ENCODE measurements at places on chromosomes 16 and 17. TPM values are rescaled to one million over a fixed set of nuclear protein-coding genes. Genes with fewer than 3 reads are reported as not detected.

Gene LDHD
- 0.39 TPM for total RNA-seq

Gene YBX2
- not detected for total RNA-seq

Gene SAMD14
- 0.59 TPM for total RNA-seq

Gene STX1B
- total RNA-seq, result 1.1 TPM

Gene SULT1A2
- not detected for total RNA-seq

Gene LPO
- not detected for total RNA-seq

Gene TSPOAP1
- not detected for total RNA-seq

Gene HIGD1B
- not detected for total RNA-seq

Gene TRAF7
- total RNA-seq, result 61.0 TPM

Gene GRIN2C
- total RNA-seq, result under 0.01 TPM
